Effector CD4-positive, alpha-beta T cell (primary cell): ENCODE measurements at places on chromosomes 3 and 15.
A peak's percentile ranks its signal among the peaks of the same experiment; 100 is the strongest.

DNA sequence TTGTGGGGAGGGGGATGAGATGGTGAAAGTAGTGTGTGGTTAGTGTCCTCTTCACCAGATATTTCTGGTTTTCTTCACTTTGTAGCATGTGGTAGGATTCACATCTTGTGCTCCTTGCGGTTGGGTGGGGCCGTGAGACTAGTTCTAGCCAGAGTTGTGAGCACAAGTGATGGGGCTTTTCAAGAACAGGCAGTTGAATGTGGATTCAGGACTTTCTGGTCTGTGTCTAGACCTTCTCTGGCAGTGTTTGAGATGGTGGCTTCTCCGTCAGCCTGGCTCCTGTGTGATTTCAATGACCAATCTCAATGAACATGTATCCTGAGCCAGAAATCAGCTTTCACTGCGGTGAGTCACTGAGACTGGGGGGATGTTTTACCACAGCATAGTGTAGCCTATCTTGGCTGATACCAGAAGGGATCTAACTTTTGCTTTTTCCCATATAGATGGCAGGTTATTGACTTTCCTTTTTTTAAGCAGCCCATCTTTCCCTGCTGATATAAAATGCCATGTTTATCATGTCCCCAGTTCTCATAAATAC lies 82.6 kb downstream of the RPLP1 start:
- no peak for DNase-seq

DNA sequence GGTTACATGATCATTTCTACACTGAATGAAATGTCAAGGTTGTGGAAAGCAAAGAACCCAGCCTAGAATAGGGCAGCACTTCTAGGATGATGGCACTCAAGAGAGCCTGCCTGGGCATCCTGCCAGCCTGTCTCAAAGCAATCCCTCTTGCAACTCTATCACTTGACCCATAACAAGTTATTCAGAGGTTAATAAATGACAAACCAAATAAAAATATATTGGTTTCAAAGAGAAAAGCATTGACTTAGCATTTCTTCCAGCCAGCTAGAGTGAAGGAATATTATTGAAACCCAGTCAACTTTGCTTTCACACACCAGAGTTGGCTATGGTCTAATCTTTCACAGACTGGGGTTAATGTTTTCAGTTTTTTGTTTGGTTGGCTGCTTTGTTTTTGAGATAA lies 214.6 kb upstream of the UBE2E2 start:
- no peak for DNase-seq

GRCh38 chr3:86244905-86245304 lies 746.0 kb downstream of the VGLL3 start:
- no peak for DNase-seq

DNA sequence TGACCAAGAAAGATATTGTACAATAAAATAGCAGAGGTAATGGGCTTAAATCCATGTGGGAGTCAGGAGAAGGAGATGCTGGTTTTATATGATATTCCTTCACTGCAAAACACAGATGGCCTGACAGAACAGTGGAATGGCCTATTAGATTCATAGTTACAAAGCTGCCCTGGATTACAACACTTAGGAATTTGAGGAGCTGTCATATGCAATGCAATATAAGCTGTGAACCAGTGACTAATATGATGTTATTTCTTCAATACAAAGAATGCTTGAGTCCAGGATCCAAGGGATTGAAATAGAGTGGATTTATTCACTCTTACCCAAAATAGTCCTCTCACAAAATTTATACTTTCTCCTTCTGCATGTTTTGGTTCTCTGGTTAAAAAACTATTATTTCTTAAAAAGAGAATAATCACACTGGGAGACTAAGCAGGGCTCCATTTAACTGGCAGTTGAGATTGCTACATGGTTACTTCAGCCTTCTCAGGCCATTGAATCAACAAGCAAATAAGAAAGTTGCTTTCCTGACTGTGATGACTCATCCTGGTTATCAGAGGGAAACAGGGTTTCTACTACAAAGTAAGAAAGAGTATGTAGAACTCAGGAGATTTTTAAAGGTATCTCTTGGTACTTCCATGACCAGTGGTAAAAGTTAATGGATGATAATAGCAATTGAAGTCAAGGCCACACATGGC lies 79.8 kb upstream of the ZPLD1 start:
- DNase-seq, result no peak

GRCh38 chr15:101017093-101017754 lies 98.1 kb downstream of the LRRK1 start:
- no peak for DNase-seq

- no peak for DNase-seq
Observed at GRCh38 chr15:89127054-89127702, 38.9 kb downstream of the ABHD2 start.

- peak; percentile 41 for DNase-seq
Observed at GRCh38 chr3:46693892-46694226, 380 bp upstream of the ALS2CL start.

DNA sequence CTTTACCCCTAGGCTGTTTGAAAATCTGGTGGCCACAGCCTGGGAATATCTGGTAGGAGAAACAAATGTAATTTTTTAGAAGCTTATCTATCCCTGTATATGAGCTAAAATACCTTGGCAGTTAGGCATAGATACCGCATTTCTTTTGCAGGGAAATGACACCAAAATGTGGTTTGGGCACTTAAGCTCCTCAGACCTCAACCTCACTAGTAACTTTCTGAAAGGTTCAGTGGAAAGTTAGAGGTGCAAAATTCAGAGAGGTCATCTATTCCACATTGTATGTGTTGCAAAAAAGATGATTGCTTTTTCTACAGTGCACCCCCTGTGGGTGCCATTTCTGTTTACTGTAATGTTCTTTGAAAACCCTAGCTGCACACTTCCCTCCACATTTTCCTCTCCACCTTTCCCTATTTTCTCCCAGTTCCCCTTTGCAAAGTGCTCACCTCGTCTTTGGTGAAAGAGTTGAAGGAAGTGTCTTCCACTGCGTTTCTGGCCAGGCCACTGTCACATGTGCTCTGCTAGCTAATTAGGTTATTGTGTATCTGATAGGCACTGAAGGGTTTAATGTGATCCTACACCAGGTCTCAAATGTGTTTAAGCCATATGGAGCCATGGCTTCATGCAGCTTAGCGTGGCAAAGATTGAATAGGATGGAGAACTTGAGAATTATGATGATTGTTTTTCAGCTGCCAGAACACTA lies 1.3 kb downstream of the SACM1L start:
- DNase-seq, result no peak

DNA sequence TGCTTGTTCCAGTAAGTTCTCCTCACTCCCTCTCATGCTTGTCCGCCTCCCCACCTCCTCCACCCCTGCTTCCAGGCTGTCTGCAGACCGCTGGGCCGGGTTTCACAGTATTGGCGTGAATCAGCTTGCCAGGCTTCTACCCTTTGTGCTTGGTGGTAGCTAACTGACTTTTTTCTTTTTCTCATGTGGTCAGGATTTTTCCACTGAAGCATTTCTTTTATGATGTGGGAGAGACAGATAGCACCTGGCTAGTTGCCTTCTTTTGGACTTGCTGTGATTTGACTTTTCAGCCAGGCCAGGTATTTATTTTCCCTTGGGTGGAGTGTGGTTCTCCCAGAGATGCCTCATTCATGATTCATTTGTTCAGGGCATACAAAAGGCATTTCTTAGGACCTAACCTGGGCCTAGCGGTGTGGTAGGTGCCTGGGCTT lies 60.6 kb downstream of the ST6GAL1 start:
- DNase-seq, result no peak

GRCh38 chr3:47315069-47315647 lies 32.4 kb downstream of the KLHL18 start:
- DNase-seq, result no peak

DNA sequence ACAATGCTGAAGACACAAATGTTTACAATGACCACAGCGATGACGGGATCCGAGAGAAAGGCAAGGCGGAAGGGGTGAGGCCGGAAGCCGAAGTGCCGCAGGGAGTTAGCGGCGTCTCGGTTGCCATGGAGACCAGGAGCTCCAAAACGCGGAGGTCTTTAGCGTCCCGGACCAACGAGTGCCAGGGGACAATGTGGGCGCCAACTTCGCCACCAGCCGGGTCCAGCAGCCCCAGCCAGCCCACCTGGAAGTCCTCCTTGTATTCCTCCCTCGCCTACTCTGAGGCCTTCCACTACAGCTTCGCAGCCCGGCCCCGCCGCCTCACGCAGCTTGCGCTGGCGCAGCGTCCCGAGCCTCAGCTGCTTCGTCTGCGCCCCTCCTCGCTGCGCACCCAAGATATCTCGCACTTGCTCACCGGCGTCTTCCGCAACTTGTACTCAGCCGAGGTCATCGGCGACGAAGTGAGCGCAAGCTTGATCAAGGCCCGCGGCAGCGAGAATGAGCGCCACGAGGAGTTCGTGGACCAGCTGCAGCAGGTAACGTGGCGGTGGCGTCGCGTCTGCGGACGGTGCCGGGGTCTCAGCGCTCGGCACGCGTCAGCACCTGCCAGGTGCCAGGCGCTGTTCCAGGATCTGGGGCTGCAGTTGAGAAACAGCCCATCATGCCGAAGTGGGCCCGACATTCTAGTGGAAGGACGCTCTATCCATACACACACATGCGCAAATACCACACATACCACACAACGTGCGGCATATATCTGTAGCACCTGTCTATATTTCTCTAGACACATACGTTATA lies at the start of gene DLEC1:
Gene DLEC1, plus strand, starts transcription at position 108 of the 798 bp plus-strand sequence. Its CDS starts 18 bp downstream, at position 126.
- peak; percentile 77 for DNase-seq

DNA sequence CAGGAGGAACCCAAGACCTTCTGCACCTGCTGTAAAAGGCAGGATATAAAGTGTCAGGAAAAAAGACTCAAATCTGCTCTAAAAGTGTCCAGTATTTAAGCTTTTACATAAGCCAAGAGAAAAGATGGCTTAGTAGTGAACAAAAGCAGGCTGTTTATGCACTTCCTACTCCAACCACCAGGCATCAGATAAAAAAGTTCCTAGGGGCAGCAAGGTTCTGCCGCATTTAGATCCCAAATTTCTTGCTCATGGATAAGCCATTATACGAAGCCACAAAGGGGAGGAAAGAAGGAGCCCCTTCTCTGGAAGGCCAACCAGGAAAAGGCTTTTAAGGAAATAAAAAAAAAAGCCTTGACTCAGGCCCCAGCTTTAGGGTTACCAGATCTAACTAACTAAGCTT lies 10.6 kb upstream of the SLC9C1 start:
- no peak for DNase-seq

DNA sequence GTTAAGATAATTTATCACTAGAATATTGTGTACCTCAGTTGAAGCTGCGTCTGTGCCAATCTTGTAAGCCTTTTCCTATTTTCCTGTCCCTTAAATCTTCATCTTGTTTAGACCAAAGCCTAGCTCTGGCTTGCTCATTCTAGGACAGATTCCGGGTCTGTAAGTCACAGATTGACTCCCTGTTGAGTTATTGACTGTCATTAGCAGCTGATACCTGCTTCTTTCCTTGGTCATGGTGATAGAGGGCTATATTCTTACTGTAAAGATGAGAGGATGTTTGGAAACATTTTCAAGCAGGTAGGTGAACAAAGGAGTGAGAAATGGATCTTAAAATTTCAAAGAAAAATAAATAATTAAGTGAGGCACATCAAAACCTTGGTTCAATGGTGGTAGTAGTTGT lies 200.2 kb downstream of the KCNH8 start:
- no peak for DNase-seq

- no peak for DNase-seq
Observed at GRCh38 chr3:170572665-170573253, 13.1 kb downstream of the SLC7A14 start.

DNA sequence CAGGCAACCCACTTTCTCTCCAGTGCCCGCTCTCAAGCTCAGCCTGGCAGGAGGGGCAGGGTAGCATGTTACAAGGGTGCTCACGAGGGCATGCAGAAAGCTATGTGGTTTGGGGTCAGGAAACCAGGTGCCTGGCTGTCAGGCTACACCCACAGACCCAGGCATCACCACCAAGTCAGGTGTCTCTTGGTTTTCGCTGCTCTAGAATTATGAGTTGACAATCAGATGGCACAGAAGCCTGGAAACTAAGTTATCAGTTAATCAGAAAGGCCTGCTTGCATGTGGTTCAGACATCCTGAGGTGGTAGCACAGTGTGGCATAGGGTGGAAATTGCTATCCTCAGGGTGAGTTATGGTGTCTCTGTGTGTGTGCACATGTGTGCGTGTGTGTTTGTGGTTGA lies 16.2 kb upstream of the CCR9 start:
- peak; percentile 57 for DNase-seq

- no peak for DNase-seq
Observed at GRCh38 chr3:73257186-73257585, 195.7 kb downstream of the EBLN2 start.

- DNase-seq, result no peak
Observed at GRCh38 chr3:119635719-119636118, 24.7 kb downstream of the POPDC2 start.

- DNase-seq, result no peak
Observed at GRCh38 chr15:101198031-101198575, 53.7 kb downstream of the CHSY1 start.

DNA sequence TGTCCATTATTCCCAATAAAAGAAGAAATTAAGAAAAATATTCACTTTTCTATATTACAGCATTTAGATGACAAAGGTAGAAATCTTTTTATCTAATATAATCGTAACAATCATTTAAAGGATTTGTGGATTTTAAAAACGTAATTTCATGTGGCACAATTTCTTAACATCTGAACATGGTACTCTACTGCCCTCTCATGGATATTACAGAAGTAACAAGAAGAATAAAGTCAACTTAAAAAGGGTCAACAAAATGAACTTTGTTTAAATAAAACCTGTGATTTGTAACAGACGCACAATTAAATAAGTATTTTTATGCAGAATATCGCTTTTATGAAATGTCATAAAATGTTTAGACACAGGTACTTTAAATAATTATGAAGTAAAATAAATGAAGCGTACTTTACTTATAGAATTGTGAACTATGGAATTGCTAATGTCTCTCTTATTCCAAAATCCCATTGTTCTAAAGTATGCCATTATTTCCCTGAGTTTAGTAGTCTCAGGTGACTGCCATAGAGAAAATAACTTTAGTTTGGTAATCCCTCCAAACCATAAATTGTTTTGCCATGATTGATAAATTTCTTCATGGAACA lies 366.8 kb upstream of the ZNF385D start:
- DNase-seq, result no peak

DNA sequence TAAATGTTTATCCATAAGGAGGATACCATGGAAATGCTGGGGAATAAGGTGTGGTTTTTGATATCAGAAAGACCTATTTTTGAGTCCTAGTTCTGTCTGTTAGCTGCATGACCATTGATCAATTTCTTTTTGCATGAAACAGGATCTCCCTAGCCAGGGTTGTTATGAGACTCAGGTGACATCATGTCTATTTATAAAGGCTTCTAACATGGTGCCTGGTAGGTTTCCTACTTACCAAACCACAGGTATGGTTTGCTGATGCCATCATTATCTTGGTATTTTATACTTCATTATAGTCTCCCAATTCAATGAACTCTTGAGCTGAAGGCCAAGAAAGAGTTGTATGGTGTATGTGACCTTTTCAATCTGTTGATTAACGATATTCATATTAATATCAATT lies 144.0 kb downstream of the CLSTN2 start:
- no peak for DNase-seq

DNA sequence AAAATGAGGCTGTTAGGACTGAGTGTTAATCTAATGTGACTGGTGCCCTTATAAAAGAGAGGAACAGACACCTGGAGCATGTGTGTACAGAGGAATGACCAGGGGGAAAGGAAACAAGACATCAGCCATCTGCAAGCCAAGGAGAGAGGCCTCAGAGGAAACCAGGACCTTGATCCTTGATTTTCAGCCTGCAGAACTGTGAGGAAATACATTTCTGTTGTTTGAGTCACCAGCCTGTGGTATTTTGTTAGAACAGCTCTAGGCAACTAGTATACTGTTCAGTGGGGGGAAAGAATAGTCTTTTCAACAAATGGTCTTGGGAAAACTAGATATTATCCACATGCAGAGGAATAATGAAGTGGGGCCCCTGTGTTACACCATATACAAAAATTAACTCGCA lies 80.6 kb downstream of the CCR1 start:
- DNase-seq, result no peak
